ENCODE measurements at places on chromosomes 4 and X.

DNA sequence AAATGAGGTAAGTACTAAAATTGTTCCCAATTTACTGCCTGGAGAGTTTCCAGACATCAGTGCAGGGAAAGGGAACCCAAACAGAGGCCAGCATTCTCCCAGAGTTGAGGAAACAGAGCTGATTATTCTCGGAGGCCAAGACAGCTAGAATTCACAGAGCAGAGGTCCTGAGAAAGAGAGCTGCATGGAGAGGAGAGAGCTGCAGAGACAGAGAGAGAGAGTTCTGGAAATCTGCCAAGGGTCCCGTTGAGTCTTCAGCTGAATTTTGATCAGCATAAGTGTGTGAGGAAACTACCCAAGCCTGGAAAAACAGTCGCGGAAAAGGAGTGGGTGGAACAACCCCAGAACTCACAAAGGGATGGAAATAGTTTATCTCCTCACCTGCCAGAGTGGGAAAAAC, 43.8 kb upstream of the GPR173 start:
- DNase-seq, result no peak

GRCh38 chrX:15646543-15646942, 18.1 kb downstream of the CLTRN start:
- DNase-seq, result no peak

DNA sequence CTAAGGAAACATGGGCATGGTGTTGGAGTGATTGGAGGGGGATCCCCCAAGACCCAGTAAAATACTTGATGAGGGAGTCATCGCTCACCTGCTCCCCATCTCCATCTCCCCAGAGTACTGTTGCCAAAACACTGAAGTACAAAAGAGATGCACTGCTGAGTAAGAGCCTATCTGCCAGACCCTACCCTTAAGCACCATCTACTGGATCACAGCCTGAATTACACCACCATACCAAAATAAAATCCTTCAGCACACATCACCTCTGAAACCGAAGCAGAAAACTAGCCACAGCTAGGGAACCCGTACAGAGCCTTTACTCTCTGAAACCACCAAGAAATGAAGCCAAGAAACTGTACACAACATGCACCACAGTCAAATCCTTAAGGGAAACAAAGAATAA, 466.3 kb upstream of the ACTRT1 start:
- no peak for DNase-seq

GRCh38 chr4:89111833-89112563, 665 bp downstream of the TIGD2 start:
- peak; percentile 48 for DNase-seq

DNA sequence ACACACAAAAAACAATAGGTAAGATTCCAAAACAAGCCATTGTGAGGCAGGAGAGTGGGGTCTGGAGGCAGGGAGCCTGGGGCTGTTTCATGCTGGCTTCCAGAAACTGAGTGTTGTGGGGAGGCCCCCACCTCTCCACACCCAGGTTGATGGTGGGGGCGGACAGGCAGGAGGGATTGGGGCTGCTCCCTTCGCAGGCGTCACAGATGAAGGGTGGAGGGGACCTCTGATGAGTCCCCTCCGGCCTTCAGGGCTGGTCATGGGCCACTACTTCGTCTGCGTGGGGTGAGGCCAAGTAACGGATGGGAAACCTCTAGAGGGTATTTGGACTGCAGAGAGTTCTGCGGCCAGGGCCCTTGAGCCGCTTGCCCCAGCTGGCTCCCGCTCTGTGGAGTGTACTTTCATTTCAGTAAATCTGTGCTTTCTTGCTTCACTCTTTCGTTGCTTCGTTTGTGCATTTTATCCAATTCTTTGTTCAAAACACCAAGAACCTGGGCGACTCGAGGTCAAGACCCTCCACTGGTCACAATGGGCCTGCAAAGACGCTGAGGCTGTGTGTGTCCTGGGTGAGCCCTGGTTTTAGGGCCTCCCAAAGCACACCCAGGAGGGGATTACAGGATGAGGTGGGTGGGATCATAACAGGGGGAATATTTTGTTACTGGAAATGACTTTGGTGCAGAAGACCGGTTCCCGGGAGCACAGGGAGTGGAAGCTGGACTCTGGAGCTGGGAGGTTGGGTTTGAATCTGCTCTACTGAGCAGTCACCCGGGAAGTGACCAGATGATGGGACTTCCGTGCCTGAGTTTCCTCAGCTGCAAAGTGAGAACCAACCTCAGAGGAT, 83.7 kb upstream of the ADRA2C start:
- DNase-seq, result no peak

- no peak for DNase-seq
Measured at GRCh38 chr4:113169368-113169767, 119.9 kb downstream of the ANK2 start.

GRCh38 chr4:28010577-28011240, 1150.1 kb downstream of the STIM2 start:
- no peak for DNase-seq

DNA sequence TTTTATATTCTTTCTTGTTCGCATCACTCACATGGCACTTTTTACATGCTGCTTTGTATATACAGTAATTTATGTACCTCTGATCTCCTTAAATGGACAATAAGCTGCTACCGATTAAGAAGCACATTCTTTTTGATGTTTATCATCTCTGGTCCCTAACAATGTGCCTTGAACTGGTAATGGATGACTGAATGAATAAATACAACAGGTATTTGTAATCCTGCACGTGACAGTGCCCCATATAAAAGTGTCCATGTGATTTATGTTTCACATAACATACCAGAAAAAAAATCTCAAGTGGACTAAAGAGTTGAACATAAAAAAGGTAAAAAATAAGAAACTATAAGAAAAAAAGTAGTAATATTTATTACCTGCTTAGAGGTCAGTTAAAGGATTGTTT, 7.7 kb upstream of the SLAIN2 start:
- DNase-seq, result no peak

DNA sequence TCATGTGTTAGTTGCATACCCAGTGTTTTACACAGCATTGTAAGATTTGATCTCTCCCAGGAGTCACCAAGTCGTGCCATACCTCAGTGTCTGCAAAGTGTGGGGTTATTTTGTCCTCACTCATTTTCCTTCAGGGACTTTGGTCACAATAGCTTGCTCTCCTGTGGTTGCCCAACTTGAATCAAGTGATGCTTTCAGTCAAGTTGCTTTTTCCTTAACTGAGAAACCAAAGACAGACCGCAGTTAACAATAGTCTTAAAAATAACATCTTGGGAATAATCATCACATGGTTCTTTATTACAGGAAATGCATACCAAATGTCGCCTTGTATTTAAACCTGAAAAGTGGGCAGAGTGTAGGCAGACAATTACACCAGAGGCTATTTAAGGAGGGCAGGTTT, 44.5 kb upstream of the NDP start:
- peak; percentile 23 for DNase-seq

DNA sequence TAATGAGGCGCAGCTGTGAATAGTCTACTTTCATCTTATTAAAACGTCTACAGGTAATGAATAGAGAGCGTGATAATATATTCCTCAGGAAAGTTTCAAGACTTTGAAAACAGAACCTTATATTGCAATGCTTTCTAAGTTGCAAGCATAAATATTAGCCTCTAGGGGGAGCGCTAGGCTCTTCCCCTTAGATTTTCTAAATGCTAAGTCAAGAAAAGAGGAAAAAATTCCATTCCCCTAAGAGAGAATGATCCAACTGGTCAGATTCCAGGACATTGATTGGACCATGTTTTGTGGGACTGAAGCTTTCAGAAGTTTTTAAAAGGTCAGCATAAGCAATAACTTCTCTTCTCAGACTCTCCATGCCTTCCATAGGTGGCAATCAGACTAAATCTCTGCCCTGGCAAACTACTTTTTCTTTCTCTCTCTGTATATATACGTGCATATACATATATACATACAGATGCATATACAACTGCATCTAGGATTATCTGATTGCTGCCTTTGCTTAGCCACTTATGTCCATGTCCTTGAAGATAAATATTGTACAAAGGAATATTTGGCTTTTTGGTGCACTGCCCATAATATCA, 492.9 kb downstream of the INPP4B start:
- DNase-seq, result peak; percentile 56

- no peak for DNase-seq
Measured at GRCh38 chrX:150769408-150769807, 76.2 kb downstream of the MTMR1 start.

DNA sequence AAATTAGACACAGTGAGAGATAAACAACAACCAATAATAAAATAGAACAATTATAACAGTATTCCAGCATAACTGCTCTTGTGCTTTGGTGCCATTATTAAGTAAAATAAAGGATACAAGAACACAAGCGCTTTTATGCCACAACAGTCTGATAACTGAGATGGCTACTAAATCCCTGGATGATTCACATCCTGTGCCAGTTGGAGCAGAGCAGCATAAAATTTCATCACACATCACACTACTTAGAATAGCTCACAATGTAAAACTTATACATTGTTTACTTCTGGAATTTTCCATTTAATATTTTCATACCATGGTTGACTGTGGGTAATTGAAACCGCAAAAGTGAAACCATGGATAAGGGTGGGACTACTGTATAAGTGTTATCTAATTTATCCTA, 399.9 kb upstream of the CNKSR2 start:
- DNase-seq, result no peak

DNA sequence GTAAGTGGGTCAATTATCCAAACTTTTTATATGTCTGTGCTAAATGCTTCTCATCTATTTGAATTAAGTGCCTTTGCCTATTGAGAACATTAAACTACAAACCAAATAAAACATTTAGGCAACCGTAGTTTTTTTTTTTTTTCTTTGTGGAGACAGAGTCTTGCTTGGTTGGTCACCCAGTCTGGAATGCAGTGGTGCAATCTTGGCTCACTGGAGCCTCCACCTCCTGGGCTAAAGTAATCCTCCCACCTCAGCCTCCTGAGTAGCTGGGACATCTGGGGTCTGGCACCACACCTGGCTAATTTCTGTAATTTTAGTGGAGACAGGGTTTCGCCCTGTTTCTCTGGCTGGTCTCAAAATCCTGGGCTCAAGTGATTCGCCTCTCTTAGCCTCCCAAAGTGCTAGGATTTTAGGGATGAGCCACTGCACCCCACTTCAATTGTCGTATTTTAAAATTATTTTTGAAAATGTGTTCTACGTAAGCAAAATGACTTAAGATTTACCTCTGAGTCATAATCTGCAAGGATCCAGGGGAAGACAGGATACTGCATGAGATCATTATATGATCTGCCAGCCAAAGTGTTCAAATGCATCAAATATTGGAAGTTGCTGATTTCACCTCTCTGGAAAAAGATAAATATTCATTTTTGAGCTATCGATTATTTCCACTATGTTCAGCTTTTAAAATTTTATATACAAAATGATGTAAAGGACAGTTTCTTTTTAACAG, 125.6 kb downstream of the CDS1 start:
- DNase-seq, result no peak

DNA sequence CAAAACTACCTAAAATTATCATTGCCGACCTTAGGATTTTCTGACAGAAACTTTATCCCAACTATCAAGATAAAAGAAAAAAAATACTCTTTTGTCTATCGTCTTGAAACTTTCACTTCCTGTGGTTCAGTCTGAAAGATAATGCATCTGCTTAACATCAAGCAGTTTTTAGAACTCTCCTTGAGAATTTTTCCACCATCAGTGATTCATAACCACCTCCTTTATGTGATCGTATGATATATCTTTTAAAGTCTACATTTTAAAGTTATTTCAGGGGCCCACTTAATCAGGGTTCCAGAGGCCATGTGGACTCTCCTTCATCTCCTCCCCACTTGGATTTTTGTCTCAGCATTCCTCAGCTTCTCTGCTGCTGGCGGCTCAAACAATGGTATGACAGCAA, 272.8 kb upstream of the TENM3 start:
- DNase-seq, result no peak

- DNase-seq, result no peak
Measured at GRCh38 chrX:16103625-16104024, 19.7 kb upstream of the GRPR start.

DNA sequence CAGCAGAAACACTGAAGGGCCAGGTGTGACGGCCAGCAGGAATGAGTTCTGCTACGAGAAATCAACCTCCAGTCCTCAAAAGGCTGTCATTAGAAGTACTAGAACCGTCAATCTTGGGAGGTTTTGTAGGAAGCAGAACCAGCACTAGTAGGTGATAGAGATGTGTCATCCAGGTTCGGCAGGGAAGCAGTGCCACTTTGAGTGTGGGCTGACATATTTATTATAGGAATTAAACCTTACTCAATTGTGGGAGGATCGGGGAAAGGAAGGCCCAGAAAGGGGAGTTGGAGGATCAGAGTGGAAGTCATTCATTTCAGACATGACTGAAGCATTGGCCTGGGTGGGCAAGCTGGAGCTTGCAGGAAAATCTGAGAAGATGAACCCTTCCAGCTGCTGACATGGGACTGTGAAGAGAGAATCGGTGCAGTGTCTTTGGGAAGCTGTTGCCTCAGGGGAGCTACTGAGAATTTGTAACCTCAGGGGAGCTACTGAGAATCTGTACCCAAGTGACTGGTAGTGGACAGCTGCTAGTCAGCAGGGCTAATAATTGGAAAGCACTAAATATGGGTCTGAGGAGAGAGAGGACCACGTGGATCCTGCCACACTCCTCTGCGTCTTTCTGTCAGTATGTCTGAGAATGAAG, 177.4 kb downstream of the SPRY1 start:
- DNase-seq, result no peak

GRCh38 chrX:133544115-133544514, 128.8 kb upstream of the GPC4 start:
- DNase-seq, result peak; percentile 88

DNA sequence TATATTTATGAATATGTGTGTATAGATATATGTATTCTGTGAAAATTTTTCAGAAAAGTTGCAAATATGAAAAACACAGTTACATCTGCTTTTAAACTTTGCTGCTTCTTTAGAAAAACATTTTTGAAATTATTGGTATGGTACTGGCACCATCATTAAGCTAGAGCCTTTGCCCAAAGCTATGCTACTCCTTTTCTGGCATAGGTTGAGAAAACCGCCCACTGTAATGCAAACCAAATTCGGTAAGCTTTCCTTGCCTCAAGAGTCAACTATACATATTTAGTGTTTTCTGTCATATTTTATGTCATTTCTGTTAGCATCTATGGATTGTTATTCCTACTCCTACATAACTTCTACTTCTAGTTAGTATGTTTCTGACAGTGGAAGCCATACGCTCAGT, 50.7 kb downstream of the ANTXR2 start:
- DNase-seq, result no peak

GRCh38 chrX:18748499-18748898, 41.1 kb downstream of the PPEF1 start:
- DNase-seq, result no peak

GRCh38 chr4:140662082-140662869, 93.5 kb upstream of the UCP1 start:
- DNase-seq, result no peak

DNA sequence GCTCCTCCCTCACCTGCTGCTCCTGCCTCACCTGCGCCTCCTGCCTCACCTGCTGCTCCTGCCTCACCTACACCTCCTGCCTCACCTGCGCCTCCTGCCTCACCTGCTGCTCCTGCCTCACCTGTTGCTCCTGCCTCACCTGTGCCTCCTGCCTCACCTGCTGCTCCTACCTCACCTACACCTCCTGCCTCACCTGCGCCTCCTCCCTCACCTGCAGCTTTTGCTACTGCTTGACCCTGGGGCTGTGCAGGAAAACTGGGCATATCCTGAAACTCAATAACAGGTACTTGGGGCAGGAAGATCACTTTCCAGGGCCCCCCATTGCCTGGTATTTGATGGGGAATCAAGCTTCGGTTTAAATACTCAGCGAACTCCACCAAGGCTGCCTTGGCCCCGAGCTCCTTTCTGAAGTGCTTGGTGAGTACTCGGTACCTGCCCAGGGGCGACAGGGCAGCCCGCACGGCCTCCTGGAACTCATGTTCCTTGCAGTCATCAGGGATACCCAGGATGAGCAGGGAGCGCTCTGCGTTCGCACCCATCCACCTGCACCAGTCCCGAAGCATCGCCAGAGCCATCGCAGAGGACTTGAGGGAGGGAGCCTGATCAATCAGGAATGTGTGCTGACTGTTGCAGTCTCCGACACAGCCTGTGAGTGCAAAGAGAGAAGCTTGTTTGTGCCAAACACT, 2.7 kb downstream of the PNMA6E start:
- no peak for DNase-seq

Data from inflammatory macrophage (primary cell).